Spinal cord (tissue), 10 donors: ENCODE measurements at places on chromosomes 7 and 10. TPM values are rescaled to one million over a fixed set of nuclear protein-coding genes. Genes with fewer than 3 reads are reported as not detected.

STRIP2 gene
- 16.0 TPM for total RNA-seq

AP1S1 gene
- 79.9 TPM for total RNA-seq

SAMD9L gene
- 26.1 TPM for total RNA-seq

GRCh38 chr10:6161921-6162320 is 40.8 kb upstream of the PFKFB3 start:
- DNase-seq: no peak
- no peak overlapping the region for H3K27ac ChIP-seq
- peaks cover 8% of the 10 kb centered on the region for H3K36me3 ChIP-seq
- H3K4me1 ChIP-seq: peaks cover 11% of the 10 kb centered on the region
- no peak overlapping the region for H3K4me3 ChIP-seq

DNA sequence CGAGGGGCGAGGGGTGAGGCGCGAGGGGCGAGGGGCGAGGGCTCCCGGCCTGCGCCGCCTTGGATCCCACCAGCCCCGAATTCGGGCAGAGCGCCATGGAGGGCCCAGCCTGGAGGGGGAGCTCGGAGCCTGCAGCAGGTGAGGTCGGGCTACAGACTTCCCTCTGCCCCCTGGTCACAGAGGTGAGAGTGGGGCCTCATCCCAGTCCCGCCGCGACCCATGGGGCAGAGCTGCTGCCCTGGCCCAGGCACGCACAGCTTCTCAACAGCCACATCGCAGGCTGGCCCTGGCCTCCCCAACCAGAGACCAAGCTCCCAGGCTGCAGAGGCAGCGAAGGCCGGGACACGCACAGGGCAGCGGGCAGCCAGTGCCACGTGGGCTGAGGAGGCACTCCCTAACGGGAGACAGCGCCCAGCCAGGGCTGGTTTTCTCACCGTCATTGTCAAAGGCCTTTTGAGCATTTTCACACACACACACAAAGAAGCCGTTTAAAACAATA is 191.8 kb downstream of the PTPRN2 start:
- H3K36me3 ChIP-seq: peaks cover 9% of the 10 kb centered on the region
- H3K27me3 ChIP-seq: no peaks in the 10 kb centered on the region
- peaks cover 29% of the 10 kb centered on the region for H3K4me1 ChIP-seq
- no peak for DNase-seq
- no peak overlapping the region for H3K27ac ChIP-seq

GRCh38 chr10:114749510-114749909 is 72.1 kb upstream of the FHIP2A start:
- no peaks in the 10 kb centered on the region for H3K36me3 ChIP-seq
- DNase-seq: no peak

SH2D4B gene
- total RNA-seq: 0.11 TPM

TUBB8 gene
- not detected for total RNA-seq

DNA sequence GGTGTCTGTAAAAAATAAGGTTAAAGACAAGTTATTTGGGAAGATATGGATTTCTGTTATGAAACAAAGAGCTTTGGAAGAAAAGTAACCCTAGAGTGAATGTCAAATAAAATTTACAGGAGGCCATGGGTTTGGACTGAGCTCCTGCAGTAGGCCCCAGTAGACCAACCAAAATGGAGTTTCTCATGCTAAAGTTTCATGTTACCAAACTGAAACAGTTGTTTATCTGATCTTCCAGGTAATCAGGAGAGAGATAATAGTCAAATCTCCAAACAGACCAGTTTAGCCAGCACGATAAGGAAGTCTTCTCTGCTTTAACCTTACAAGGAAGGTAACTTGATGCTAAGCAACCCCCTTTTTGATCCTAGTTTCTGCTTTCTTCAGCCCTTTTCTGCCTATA is 60.7 kb upstream of the ICA1 start:
- no peak overlapping the region for H3K4me3 ChIP-seq
- no peaks in the 10 kb centered on the region for H3K4me1 ChIP-seq
- no peaks in the 10 kb centered on the region for H3K27me3 ChIP-seq
- no peaks in the 10 kb centered on the region for H3K36me3 ChIP-seq
- DNase-seq: no peak
- H3K27ac ChIP-seq: no peak overlapping the region

TUBAL3 gene
- not detected for total RNA-seq

GRCh38 chr10:67670401-67670800 is 25.6 kb downstream of the CTNNA3 start:
- H3K27me3 ChIP-seq: no peaks in the 10 kb centered on the region
- H3K27ac ChIP-seq: no peak overlapping the region
- H3K36me3 ChIP-seq: no peaks in the 10 kb centered on the region
- no peak for DNase-seq
- H3K4me3 ChIP-seq: no peak overlapping the region
- no peaks in the 10 kb centered on the region for H3K4me1 ChIP-seq

PKD1L1 gene
- total RNA-seq: 0.79 TPM

DNA sequence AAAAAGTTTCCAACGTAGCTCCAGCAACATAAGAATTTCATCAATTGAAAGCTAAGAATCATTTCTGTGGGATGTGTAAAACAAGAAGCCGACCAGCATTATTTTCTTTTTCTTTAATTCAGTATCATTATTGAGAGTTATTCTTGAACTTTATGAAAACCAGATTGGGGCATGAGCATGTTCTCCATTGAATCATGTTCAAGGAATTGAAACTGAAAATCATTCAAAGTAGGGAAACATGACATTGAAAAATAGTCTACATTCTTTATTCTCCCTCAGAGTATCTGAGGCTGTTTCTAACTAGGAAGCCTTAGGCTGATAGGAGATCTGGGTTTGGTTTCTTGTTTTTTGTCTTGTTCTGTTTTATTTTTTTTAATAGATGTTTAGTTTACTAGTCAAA is 253.7 kb downstream of the DYNC1I1 start:
- no peaks in the 10 kb centered on the region for H3K4me1 ChIP-seq
- DNase-seq: no peak
- no peaks in the 10 kb centered on the region for H3K36me3 ChIP-seq
- H3K27me3 ChIP-seq: no peaks in the 10 kb centered on the region
- H3K27ac ChIP-seq: no peak overlapping the region

GRCh38 chr10:110269374-110270318 is 35.1 kb downstream of the SMNDC1 start:
- peak overlapping the region; percentile 94 for H3K27ac ChIP-seq
- peak; percentile 54 for DNase-seq
- peaks cover 14% of the 10 kb centered on the region for H3K4me1 ChIP-seq
- peak overlapping the region; percentile 19 for H3K4me3 ChIP-seq
- H3K27me3 ChIP-seq: no peaks in the 10 kb centered on the region

GRCh38 chr10:127815147-127815546 is 77.6 kb downstream of the CLRN3 start:
- no peaks in the 10 kb centered on the region for H3K4me1 ChIP-seq
- no peaks in the 10 kb centered on the region for H3K36me3 ChIP-seq
- no peak overlapping the region for H3K4me3 ChIP-seq
- no peak for DNase-seq
- no peaks in the 10 kb centered on the region for H3K27me3 ChIP-seq
- H3K27ac ChIP-seq: no peak overlapping the region

- H3K4me3 ChIP-seq: no peak overlapping the region
- DNase-seq: no peak
- H3K4me1 ChIP-seq: no peaks in the 10 kb centered on the region
- H3K36me3 ChIP-seq: peaks cover 2% of the 10 kb centered on the region
Observed at GRCh38 chr7:14666913-14667312, 235.6 kb downstream of the DGKB start.

GRCh38 chr10:133390597-133391248 is 3.2 kb upstream of the MTG1 start:
- no peaks in the 10 kb centered on the region for H3K27me3 ChIP-seq
- H3K27ac ChIP-seq: no peak overlapping the region
- H3K36me3 ChIP-seq: peaks cover 42% of the 10 kb centered on the region
- H3K4me1 ChIP-seq: peaks cover 16% of the 10 kb centered on the region

PON2 gene
- 167 TPM for total RNA-seq

DNA sequence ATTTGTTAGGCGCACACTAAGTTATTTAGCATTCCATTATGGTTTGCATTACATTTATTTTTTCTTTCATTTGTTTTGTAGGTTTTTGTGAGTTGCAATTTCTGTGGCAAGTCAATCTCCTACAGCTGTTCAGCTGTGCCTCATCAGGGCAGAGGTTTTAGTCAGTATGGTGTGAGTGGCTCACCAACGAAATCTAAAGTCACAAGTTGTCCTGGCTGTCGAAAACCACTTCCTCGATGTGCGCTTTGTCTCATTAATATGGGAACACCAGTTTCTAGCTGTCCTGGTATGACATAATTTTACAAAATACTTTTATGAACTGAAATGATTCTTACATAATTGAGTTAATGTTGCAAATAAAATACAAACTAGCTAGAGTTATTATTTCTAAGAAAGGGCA is 29.5 kb downstream of the MIOS start:
- H3K36me3 ChIP-seq: peaks cover 12% of the 10 kb centered on the region
- no peaks in the 10 kb centered on the region for H3K27me3 ChIP-seq
- no peak overlapping the region for H3K4me3 ChIP-seq
- no peak overlapping the region for H3K27ac ChIP-seq
- no peak for DNase-seq

ZNF107 gene
- 12.2 TPM for total RNA-seq

KNDC1 gene
- total RNA-seq: 8.3 TPM

GRCh38 chr7:78011642-78012041 is 213.1 kb downstream of the PHTF2 start:
- no peak for DNase-seq
- H3K27ac ChIP-seq: no peak overlapping the region
- H3K4me3 ChIP-seq: no peak overlapping the region
- no peaks in the 10 kb centered on the region for H3K4me1 ChIP-seq

ANKRD61 gene
- 0.20 TPM for total RNA-seq

MPP7 gene
- total RNA-seq: 3.9 TPM

DNA sequence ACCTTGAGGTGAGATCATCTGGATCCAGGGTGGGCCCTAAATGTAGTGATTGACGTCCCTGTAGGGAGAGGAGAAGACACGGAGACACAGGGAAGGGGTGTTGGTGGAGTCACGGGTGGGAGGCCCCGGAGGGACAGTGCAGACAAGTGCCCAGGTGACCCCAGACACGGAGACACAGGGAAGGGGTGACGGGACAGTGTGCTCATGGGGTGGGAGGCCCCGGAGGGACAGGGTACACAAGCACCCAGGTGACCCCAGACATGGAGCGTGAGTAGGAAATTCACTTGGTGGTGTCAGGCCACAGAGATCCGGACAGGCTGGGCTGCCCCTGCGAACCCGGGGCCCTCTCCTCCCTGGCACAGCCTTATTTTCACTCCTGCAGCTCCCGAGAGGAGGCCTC is 176.9 kb downstream of the PTPRN2 start:
- H3K4me1 ChIP-seq: peaks cover 30% of the 10 kb centered on the region
- H3K27ac ChIP-seq: no peak overlapping the region
- H3K36me3 ChIP-seq: peaks cover 3% of the 10 kb centered on the region

DNA sequence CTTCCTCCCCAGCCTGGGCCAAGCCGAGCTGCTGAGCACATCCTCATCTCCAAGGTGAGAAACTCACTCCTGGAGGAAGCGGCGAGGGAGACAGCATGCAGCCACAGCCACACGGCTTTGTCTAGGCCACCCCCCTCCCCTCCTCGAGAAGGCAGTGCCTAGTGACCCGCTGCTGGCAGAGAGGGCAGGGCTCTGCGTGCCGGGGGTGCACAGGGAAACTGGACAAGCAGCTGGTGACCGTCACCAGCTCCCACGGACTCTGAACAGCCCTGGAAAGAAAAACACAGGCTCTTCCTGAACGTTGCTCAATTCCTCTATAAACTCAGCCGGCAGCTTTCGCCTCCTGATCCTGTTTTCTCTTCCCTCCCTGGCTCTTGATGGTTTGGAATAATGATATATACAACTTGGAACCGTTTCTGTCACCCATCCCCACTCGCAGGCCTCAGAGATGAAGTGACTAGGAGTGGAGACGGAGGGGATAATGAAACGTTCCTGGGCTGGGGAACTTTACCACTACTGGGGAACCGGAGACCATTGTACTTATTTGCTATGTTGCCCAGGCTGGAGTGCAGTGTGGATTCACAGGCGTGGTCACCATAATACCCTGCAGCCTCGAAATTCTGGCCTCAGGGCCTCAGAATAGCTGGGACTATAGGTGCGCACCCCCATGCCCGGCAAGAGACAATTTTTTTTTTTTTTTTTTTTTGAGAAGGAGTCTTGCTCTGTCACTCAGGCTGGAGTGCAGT is 19.3 kb downstream of the PAPOLB start:
- DNase-seq: no peak
- no peaks in the 10 kb centered on the region for H3K27me3 ChIP-seq
- H3K36me3 ChIP-seq: peaks cover 12% of the 10 kb centered on the region
- no peak overlapping the region for H3K4me3 ChIP-seq
- peak overlapping the region; percentile 40 for H3K27ac ChIP-seq
